CD4-positive, alpha-beta T cell treated with Interleukin-10 for 1 hour (primary cell): ENCODE measurements at places on chromosomes 2 and 18.

- peak; percentile 80 for DNase-seq
Observed at GRCh38 chr2:127106991-127107621, at the start of gene BIN1. BIN1 (minus strand) TSS chr2:127107154; CDS start chr2:127106943, 211 bp downstream.

GRCh38 chr18:69789794-69790193, 157.9 kb downstream of the CD226 start:
- no peak for DNase-seq

DNA sequence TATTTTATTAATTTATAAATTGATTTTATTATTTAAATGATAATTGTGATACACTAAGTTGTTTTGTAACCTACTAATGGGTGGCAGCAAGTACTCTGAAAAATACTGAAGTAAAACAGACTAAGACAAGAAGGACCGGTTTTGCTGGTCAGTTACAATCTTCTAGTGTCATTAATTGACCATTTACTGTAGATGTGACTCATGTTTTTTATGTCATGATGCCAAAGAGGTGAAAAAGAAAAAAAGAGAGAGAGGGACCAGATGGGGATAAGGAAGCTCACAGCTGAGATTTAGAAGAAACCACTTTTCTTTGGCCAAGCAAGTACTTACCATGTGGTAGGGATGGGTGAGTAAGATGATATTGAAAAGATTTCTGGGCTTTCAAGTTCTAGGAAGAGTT, 955.8 kb upstream of the LRRTM1 start:
- DNase-seq, result no peak

DNA sequence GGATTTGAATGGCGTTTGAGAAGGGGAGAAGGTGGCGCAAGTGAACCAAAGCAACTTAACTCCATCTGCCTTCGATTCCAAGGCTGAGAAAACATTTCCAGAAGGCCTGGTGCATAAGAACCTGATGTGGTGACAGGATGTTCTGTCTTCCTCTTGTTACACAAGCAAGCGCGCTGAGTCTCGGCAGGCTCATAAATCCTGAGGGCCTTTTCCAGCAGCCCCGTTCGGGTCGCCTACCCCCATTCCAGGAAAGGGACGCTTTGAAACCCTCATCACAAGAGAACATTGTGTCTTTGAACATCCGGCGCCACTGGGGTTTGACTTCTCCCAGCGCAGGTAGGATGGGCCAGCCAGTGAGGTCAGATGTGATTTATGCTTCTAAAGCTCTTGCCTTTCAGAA, 403.5 kb downstream of the SETBP1 start:
- DNase-seq, result no peak

DNA sequence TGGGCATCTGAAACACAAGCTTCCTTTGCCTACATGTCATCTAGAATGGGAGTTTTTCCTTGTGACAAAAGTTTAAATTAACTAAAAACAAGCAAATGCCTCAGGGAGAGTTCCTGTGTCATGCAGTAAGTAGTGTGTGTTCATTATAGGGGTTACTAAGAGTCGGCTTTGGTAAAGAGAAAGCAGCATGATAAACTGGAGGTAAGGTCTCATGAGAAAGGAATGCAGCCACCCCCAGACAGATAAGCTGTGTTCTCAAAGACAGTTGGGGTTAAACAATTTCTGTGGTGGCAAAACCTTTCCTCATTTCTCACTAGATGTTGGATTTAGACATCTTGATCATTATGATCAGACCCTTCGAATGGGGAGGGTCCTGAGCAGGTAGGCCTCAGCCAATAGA, 129.7 kb downstream of the MAP4K4 start:
- DNase-seq, result no peak
